ENCODE measurements at places on chromosomes 16 and 17.

GRCh38 chr17:27666831-27667560 is 36.0 kb downstream of the LGALS9 start:
- no peak for DNase-seq

DNA sequence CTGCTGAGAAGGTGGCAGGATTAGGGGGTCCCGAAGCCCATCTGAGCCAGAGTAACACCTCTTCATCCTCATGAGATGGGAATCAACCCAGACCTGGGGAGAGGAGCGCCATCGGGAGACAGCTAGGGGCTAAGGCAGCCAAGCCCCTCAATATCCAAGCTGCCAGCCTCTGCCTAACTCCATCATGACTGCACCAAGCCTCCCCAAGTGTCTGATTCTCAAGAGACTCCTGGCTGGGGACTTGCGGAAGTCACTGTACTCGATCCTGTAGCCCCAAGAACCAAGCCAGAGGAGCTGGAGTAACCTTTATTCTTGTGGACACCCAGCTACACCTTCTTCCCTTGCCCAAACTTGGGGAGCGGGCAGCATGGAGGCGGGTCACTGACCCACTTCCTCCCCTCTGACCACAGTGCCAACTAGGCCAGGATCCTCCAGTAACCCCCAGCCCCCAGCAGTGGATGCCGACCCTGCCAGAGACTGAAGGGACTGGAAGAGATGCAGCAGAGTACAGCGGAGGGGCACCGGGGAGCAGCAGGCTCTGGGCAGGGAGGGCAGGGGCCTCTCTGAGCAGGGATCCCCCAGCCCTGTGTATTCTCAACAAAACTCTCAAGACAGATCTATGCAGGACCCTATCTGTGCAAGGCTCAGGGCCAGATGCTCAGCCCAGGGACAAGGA is 13.3 kb downstream of the HDAC5 start:
- no peak for DNase-seq

DNA sequence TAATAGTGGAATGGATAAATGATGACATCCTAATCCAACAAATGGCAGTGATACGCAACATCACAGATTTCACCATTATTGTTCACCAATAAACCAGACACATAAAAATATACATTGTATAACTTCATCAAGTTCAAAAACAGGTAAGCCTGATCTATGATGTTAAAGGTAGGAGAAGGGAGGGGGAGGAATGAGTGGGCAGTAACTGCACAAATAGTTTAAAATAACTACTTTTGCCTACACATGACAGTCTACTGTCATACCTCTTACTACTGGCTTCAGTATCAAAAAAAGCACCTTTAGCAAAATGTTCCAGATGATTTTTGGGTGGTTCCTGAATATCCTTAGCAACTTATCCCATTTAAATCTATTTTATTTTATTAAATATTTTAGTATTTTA is 28.8 kb downstream of the CHCT1 start:
- no peak for DNase-seq

DNA sequence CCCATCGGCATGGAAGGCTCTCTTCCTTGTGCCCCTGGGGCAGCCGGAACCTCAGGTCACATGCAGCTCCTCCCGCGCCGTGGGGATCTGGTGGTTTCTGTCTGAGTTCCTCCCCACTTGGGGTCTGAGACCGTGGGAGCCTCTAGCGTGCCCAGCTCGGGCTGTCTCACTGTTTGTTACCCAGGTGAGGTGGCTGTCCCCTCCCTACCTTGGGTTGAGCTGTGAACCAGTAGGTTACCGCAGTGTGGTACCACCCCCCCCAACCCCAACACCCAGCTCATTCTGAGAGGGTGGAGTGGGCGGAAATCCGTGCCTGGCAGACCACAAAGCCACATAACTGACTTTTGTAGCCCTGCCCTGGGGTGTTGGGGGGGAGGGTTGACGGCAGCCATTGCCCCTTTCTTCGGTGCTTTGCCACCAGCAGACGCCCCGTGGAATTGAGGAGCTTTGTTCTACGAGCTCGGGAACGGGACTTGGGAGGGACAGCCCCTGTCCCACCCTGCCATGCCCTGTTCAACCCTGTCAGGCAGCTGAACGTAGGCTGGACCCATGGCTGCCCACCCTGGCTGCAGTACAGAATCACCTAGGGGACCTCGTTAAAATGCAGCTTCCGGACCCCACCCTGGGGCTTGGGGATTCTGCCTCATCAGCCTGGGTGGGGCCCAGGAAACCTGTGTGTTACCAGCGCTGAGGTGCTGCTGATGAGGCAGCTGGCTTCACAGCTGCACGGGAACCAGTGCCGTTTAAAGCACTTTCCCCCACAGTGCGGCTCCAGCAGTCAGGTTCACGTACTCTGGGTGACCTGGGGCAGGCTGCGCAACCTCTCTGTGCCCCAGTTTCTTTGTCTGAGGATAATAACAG is 18.5 kb downstream of the RAP1GAP2 start:
- DNase-seq: peak; percentile 96

DNA sequence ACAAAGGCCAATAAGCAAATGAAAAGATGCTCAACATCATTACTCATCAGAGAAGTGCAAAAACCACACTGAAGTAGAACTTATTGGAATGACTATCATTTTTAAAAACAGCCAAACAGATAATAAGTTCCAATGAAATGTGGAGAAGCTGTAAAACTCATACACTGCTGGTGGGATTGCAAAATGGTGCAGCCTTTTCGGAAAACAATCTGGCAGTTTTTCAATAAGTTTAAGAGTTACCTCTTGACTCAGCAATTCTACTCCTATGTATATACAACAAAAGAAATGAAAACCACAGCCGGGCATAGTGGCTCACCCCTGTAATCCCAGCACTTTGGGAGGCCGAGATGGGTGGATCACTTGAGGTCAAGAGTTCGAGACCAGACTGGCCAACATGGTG is 49.3 kb downstream of the AKAP10 start:
- DNase-seq: no peak

Data from CD4-positive, alpha-beta T cell treated with Interleukin-15 for 4 hours (primary cell).